CD4-positive, alpha-beta T cell treated with Interleukin-4 for 1 hour (primary cell): ENCODE measurements at places on chromosomes 4 and X.

DNA sequence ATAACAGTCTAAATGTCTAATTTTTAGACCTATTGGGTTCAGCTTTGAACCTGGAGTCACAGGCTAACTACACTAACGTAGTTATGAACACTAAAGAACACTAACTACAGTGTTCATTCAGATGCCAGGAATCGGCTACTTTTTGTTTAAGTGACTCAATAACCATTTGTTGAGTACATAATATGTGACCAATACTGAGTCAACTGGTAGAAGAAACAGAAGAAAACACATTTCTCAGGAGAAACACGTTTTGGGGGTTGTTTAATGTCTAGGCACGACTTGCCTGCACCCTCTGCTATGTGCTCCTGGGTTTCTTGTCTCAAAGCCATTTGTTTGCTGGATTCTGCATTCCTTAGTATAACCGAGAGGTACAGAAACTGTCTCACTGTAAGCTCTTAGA lies 18.6 kb upstream of the CLNK start:
- no peak for DNase-seq

GRCh38 chr4:78312989-78313753 lies 238.4 kb upstream of the ANXA3 start:
- no peak for DNase-seq

- no peak for DNase-seq
Observed at GRCh38 chr4:14592950-14593349, 409.3 kb upstream of the CPEB2 start.

DNA sequence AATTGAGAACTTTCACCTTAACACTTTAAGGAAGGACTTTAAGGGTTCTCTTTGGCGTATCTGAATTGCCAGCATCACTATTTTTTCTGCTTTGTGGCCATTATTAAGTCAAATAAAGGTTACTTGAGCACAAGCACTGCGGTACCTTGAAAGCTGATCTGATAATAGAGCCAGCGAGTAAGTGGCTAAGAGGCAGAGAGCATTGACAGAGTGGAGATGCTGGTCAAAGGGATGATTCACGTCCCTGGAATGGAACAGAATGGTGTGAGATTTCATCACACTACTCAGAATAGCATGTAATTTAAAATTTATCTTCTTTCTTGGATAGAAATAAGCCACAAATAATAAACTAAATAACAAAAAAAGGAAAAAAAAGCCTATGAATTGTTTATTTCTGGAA lies 57.1 kb upstream of the NPFFR2 start:
- DNase-seq = no peak
